ENCODE measurements at places on chromosomes 2 and 18.

DNA sequence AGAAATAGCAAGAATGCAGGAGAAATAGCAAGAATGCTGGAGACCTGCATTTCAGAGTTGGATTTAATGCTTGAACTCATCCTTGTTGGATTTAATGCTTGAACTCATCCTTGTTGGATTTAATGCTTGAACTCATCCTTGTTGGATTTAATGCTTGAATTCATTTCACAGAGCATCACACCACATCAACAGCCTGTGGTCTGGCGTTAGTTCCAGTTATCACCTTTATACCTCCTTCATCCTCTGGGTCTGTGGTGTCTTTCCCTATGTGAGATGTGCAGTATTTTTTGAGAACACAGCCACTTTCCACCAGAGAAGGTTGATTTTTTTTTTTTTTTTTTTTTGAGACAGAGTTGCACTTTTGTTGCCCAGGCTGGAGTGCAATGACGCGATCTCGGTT is 546.4 kb upstream of the SOX11 start:
- no peak for DNase-seq

DNA sequence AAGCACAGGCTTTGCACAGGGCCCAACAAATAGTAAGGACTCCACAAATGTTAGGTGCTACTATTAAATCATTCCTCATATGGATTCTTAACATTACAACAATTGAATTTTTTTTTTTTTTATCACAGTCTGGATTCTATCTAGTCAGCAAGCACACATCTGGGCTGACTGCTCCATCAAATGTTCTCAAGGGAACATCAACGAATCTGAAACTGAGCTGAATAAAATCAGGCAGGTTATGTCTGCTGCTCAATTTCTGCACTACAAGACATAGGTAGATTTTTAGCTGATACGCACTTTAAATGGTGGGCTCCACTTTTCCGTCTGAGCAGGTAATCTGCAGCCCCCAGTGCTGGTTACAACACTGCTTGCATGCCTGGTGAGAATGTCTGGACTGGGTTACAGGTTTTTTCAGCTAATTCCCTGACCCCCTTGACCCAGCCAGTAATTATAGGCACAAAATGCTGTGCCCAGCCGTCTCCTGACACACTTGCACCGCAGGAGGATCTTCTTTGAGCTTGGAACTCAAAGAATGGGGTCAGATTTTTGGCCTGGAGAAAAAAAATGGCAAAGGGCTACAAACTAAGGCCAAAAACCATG is 44.6 kb downstream of the ADD2 start:
- no peak for DNase-seq

DNA sequence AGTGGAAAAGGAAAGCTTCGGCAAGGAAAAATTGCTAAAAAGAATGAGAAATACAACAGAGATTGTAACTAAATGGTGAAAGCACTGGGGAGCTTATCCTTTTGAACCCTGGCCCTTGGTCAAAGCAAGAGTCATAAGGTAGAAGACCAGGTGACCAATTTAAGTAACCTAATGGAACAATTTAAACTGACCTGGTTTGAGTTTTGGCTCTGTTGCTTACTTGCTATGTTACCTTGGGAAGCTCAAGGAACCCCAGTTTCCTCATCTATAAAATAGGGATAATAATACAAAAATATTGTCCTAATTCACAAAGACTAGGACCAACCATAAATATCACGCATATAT is 48.6 kb downstream of the NHEJ1 start:
- no peak for DNase-seq

DNA sequence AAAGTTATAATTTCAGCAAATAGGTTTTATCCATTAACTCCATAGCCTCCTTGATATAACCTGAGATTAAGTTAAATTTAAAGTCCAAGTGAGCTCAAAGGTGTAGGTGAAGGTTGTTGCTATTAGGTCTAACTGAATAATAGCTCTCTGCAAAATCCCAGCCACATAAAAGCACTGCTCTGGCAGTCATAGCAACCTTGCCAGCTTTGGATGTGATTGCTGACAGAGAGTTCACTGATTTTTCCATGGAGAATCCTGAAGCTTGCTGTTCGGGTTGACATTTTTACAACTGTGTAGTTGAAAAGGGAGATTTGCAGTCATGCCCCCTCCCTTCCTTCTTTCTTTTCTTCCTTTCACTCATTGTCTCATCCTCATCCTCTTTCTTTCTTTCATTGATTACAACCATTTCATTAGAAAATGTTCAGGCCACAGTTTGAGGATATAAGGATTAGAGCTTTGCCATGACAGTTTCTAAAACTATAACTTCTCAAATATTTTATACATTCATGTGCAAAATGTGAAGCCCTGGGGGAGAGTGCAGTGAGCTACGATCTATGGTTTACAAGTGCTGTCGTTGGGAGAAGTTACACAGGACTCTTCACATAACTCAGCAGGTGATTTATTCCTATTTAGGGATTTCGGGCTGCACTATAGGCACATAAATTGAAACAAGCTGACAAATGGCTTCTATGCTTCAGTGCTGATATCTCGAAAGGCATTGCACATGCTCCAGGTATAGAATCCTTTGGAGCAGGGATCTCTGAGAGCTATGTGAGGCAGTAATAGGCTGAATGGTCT is 193.8 kb downstream of the LRRTM4 start:
- no peak for DNase-seq

DNA sequence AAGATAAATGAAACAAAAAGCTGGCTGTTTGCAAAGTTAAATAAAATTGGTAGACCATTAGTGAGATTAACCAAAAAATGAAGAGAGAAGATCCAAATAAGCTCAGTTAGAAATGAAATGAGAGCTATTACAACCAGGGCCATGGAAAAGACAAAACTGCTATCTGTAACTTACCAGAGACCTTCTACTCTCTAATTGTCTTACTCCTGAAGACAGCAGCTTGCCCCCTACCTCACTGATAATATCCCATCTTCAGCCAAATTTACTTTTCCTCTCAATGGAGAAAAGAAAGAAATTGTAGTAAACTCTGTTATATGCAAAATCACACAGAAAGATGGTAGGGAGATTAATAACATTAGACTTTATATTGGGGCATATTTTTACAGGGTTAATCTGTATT is 178.2 kb downstream of the LCLAT1 start:
- DNase-seq = no peak

DNA sequence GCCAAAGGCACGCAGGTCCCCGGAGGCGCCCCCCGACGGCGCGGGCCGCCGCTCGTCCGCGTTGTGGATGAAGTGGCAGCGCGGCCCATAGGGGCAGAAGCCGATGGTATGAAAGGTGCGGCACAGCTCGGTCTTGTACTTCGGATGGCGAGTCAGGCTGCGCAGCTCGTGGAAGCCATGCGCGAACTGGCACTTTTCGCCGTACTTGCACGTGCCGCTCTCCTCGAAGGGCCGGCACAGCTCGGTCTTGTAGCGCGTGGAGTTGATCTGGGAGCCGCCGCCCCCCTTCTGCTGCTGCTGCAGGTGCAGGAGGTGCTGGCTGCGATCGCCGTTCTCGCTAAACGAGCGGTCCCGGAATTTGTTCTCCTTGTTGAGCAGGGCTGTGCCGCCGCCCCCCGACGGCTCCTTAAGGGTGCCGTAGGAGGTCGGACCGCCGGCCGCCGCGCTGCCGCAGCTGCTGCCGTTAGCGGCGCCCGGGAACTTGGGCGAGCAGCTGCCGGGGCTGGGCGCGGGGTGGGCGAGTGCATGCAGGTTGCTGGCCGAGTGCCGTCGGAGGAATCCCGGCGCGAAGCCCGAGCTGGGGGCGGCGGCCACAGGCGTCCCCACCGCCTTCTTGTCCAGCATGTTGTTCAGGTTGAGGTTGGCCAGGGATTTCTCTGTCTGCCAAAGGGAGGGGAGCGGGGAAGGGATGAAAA is 1.2 kb downstream of the ZFP36L2 start:
- peak; percentile 27 for DNase-seq

- no peak for DNase-seq
These were observed 117.5 kb downstream of the ESCO1 start for GRCh38 chr18:21483051-21483450.

GRCh38 chr18:77373730-77374445 is 124.2 kb downstream of the GALR1 start:
- no peak for DNase-seq

- DNase-seq = no peak
These were observed 64.9 kb upstream of the KLHL29 start for GRCh38 chr2:23320058-23320457.

GRCh38 chr2:53131416-53131815 is 636.2 kb upstream of the CHAC2 start:
- no peak for DNase-seq

- no peak for DNase-seq
These were observed 87.7 kb downstream of the BCL11A start for GRCh38 chr2:60465736-60466135.

DNA sequence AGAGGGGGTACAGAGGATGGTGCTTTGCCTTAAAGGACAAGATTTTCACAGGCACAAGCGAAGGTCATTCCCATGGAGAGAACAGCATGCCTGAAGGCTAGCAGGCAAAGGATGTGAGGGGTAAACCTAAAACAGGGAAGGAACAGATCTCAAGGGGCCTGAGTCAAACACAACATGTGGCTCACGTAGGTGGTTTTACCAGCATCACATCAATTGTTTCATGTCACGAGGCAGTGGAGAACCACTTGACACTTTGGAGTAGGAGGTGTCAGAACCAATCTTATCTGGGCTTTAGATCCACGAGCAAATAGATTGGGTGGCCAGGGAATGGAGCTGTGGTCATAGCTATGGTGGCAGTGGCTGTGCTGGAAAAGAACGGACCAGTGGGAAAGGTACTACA is 8.4 kb downstream of the COX5B start:
- peak; percentile 45 for DNase-seq

DNA sequence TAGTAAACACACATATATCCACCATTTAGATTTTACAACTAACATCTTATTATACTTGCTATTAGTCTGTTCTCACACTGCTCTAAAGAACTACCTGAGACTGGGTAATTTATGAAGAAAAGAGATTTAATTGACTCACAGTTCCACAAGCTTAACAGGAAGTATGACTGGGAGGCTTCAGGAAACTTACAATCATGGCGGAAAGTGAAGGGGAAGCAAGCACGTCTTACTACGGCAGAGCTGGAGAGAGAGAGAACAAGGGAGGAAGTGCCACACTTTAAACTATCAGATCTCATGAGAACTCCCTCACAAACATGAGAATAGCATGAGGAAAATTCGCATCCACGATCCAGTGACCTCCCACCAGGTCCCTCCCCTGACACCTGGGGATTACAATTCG is 240.7 kb downstream of the CAMKMT start:
- no peak for DNase-seq

Data from inflammatory macrophage treated with lipopolysaccharide for 1 hour (primary cell).